ENCODE measurements at places on chromosomes 7 and 10.
A peak's percentile ranks its signal among the peaks of the same experiment; 100 is the strongest.

DNA sequence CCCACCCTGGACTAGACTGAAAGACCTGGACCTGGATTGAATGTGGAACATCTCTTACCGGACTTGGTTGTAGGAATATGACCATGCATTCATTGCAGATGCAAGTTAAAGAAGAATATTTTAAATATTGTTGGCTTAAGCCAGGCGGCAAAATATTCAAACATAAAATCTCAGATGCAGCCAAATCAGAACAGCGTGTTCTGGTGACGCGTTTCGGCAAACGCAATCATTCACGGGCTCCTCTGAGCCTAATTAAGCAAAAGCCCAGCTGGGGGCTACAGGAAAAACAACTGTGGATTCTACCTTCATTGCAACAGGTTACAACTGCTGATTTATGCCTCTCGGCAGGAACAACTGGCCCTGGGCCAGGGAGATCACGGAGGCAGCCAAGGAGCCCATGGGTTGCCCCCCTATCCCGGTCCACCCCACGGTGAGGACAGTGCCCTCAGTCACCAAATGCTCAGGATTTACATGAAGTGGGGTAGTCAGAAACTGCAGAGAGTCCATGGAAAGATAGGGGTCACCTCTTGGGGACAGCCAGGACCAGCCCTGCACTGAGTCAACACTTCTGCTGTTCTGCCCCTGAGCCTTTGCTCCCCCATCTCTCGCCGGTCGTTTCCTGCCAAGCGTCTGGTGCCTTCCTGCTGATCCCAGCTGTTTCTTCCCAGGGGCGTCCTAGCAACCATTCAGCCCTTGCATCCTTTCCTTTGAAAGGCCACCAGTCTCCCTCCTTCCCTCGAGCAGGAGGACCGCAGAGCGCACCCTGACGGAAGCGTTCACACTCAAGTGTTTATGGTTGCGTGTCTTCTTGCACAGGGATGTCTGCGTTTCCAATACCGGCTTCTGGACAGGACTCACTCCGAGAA is 64.4 kb upstream of the SFMBT2 start:
- DNase-seq: no peak

DNA sequence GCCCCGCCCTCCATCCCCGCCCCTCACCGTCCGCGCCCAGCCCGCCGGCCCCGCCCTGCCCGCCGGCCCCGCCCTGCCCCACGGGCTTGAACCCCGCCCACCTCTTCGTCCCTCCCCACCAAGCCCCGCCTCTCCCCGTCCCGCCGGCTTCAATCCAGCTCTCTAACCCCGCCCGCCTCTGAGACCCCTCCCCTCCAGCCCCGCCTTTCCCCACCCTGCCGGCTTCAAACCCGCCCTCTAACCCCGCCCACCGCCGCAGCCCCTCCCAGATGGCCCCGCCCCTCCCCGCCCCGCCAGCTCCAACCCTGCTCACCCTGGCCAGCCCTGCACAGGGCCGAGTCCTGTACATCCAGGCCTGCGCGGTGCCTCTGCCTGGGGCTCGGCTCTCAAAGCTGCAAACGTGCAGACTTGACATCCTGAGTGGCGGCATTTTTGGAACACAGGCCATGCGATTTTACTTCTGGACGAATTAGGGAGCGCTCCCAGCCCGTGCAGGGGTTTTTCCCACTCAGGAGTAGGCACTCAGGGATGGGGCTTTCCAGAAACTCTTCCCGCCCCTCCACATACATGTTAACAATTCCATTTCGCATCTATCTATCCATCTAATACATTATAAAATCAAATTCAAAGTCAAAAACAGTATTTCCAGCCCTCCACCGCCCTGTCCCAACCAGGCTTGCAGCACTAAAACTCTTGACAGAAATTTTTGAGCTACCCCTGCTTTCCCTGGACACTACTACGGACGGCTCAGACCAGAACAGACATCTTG is 477 bp upstream of the NMT2 start:
- peak; percentile 92 for DNase-seq

- no peak for DNase-seq
These were observed 22.4 kb upstream of the NPFFR1 start for GRCh38 chr10:70306181-70306705.

- no peak for DNase-seq
These were observed 32.5 kb upstream of the TNS3 start for GRCh38 chr7:47614450-47614849.

DNA sequence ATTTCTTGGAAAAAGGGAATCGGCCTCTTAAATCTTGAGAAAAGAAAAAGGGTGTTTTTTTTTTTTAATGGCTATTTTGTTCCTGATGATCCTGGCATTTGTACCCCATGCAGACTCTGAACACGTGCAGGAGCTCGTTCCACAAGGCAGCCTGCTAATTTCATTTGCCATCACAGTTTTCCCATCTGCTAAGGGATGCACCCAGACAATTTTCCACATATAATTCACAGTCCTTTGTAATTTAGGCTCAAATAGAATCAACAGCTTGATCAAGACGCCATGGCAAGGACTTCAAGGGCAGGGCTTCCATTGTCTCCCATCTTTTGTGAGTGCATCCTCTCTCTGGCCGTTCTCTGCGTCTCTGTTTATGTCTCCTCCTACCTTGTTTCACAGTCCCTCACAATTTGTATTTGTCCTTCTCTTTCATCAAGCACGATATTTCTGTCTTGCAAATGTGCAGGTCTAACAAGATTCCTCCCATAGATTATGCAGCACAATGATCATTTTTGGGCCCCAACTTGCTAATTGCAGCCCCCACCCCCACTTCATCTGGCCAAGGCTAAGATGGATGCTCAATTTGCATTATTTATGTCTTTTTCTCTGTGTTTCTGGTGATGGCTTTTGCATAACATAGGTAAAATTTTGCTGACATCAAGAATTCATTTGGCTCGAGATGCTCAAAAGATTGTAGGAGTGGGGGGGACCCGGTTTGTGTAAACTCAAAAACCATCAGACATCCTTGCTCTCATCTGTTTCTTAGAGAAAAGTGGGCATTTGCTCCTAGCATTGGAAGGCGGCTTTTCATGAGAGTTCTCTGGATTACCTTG is 356.0 kb upstream of the NPVF start:
- no peak for DNase-seq

GRCh38 chr7:134945691-134946090 is 40.6 kb upstream of the AGBL3 start:
- no peak for DNase-seq

GRCh38 chr7:159057647-159058046 is 87.0 kb downstream of the VIPR2 start:
- no peak for DNase-seq

DNA sequence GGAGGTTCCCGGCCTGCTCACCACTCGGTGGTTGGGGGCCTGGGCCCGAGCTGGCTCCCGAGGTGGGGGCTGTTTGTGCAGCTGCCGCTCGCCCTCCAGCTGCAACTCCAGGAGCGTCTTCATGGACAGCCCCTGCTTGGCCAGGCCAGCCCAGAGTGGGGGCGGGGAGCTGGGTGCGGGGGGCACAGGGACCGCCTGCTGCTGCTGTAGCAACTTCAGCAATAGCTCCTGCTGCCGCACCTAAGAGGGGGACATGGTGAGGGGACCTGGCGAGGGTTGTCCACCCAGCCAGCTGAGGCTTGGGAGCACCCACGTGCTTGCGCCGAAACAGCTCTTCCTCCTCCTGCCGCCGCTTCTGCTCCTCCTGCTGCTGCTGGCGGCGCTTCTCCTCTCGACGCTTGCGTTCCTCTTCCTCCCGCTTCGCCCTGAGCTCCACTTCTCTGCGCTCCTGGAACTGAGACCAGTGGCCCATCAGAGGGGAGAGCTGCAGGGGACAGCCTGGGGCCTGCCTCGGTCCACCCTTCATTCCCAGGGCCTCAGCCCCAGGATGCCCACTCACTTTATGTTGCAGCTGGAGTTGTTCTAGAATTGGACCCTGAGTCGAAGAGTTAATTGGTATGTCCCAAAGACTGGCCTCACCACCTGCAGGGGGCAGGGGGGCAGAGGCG is 9.6 kb downstream of the GNB2 start:
- DNase-seq: no peak

- no peak for DNase-seq
These were observed 14.6 kb upstream of the NPS start for GRCh38 chr10:127534496-127534895.

- no peak for DNase-seq
These were observed 2.4 kb downstream of the CD36 start for GRCh38 chr7:80640846-80641245.

DNA sequence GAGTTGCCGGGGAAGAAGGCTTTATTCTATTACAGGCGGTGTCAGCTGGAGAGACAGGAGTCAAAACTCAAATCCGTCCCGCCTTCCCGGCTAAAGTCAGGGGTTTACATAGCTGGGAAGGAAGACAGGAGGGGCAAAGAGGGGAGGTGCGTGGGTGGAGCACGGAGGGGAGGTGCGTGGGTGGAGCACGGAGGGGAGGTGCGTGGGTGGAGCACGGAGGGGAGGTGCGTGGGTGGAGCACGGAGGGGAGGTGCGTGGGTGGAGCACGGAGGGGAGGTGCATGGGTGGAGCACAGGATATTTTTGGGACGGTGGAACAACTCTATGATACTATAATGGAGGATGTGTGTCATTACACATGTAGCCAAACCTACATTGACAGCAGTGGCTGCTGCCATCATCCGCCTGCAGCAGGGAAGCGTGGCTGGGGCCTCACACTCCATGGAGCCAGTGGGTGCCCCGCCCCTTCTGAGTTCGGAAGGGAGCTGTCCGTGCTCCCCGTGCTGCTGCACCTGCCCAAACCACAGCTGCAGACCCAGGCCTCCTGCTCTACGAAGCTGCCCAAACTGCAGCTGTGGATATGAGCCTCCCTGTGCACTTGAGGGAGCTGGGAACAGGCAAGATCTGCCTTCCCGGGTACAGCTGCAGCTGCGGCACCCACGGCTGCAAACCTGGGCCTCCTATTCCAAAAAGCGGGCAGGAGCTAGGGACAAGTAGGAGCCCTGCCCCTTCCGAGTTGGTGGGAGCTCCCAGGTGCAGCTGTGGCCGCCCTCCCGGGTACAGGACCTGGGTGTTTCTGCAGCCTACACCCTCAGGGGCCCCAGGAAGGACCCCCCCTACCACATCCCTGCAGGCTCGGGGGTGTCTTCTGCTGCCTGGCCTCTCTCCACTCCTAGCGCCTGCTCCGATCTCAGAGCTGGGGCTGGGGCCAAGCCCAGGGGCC is 119.4 kb downstream of the DYNC2I1 start:
- no peak for DNase-seq

- DNase-seq: peak; percentile 8
These were observed 36.3 kb downstream of the TRIL start for GRCh38 chr7:28921822-28922221.

DNA sequence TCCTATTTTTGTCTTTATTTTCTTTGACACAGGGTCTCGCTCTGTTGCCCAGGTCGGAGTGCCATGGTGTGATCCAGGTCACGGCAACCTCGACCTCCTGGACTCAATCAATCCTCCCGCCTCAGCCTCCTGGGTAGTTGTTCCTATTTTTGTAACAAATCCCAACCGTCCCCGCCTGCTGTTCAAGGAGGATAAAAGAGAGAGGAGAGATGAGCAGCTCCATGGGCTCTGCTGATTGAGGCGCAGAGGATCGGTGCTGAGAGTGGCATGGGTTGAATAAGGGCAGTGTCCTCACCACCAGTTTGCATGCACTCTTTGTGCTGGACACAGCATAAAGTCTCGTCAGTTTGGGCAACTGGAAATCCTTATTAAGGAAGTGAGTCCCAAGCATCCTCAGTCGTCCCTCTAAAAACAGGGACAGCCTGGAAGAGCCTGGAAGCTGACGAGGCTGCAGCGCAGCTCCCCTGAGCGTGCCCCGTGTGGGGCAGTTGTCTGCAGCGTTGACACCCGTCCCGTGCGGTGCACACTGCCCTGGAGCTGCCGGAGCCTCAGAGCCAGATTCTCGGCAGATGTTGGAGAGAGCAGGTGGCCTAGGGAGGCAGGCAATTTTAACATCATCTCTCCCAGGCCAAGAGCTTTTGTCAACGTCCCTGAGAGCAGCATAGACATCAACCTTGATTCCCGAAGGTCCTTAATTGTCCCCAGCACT is 404.2 kb upstream of the RNF32 start:
- no peak for DNase-seq

DNA sequence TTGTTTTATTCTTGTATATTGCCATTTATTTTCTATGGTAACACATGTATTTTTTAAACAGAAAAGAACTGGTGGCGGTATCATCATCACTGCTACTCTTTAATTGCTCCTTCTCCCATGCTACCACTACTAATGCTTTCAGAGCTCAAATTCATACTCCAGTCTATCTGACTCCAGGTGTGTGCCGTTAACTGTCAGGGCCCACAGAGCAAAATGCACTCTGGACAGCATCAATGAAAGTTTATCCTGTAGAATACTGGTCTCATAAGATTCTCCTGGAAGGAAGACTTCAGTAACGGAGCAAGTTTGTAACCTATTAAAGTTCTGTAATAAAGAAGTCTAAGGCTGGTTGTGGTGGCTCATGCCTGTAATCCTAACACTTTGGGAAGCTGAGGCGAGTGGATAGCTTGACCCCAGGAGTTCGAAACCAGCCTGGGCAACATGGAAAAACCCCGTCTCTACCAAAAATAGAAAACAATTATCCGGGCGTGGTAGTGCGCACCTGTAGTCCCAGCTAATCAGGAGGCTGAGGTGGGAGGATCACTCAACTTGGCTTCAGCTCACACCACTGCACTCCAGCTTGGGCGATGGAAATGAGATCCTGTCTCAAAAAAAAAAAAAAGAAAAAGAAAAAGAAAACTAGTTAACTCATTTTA is 18.4 kb downstream of the ZNRF2 start:
- no peak for DNase-seq

DNA sequence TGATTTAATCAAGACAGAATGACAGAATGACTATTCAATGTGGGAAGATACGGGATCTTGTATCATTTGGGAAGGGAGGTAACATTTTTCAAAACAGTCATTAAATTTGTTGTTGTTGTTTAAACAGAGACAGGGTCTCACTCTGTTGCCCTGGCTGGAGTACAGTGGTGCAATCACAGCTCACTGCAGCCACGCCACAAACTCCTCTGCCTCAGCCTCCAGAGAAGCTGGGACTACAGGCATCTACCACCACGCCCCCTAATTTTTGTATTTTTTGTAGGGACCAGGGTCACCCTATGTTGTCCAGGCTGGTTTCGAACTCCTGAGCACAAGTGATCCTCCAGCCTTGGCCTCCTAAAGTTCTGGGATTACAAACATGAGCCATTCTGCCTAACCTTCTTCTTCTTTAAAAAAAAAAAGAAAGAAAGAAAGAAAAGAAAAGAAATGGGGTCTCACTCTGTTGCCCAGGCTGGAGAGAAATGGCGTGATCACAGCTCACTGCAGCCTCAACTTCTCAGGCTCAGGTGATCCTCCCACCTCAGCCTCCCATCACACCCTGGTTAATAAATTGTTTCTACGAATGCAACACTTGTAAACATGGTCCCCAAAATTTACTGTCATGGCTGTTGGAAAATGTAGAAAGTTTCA is 24.3 kb downstream of the YWHAG start:
- no peak for DNase-seq

- DNase-seq: no peak
These were observed 99.7 kb downstream of the MAPK8 start for GRCh38 chr10:48406204-48406603.

GRCh38 chr7:47500103-47500563 is 81.8 kb downstream of the TNS3 start:
- DNase-seq: no peak

- DNase-seq: no peak
These were observed 118.1 kb downstream of the WDR11 start for GRCh38 chr10:120969219-120969645.

GRCh38 chr10:85138046-85138445 is 809.7 kb downstream of the CCSER2 start:
- no peak for DNase-seq

GRCh38 chr10:100286051-100287033 is at the start of gene BLOC1S2:
Gene BLOC1S2, minus strand, starts transcription at chr10:100286680. Its CDS starts 21 bp downstream, at chr10:100286659.
- peak; percentile 83 for DNase-seq

Data from central memory CD4-positive, alpha-beta T cell (primary cell).